ENCODE measurements at places on chromosomes 6 and 20.

GRCh38 chr6:37659561-37659960 lies 38.1 kb downstream of the MDGA1 start:
- DNase-seq = no peak

DNA sequence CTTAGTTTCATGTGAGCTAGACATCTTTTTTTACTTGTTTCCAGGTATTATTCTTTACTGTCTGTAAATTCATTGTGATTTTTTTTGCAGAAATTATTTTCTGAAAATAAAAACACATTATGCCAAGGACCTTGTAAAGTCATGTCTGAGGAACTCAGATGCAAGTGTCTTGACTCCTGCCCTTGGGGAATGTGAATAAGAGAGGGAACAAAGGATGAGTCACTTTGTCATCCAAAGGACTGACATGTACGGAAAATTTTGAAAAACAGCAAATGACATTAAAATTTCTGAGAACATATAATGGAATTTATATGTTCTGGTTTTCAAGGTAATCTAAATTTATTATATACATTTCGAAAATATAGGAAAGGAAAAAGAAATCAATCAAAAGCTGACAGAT lies 660.4 kb downstream of the CD109 start:
- no peak for DNase-seq

DNA sequence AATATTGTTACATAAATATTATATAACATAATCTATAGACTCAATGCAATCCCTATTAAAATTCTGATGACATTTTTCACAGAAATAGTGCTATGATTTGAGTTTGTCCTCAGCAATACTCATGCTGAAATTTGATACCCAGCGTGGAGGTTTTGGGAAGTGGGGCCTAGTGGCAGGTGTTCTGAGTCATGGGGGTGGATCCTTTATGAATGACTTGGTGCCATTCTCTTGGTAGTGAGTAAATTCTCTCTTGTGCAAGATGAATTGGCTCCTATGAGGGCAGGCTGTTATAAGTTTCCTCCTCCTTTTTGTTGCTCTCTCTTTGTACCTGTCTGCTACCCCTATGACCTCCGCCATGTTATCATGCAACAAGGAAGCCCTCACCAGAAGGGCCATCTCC lies 65.8 kb downstream of the SHPRH start:
- DNase-seq = no peak

DNA sequence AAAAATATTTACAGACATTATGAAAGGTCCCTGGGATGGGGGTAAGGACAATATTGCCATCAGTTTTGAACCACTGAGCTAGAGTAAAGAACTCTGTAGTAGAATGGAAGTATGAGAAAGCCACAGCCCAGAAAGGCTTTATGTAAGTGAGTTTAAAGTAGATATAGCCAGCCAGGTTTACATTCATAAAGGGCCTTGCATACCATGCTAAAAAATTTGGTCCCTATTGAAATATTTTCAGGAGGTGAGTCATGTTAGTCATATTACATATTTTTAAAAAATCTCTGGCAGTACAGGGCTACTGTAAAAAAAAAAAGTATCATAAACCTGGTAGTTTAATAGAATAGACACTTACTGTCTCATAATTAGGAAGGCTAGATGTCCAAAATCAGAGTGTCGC lies 3.5 kb downstream of the ZKSCAN8 start:
- DNase-seq = no peak

GRCh38 chr6:19866985-19867627 lies 29.9 kb downstream of the ID4 start:
- DNase-seq = no peak

- DNase-seq = no peak
Observed at GRCh38 chr20:343107-343506, 3.8 kb upstream of the NRSN2 start.
